ENCODE measurements at places on chromosomes 1 and 21.

- no peak for DNase-seq
These were observed 19.7 kb downstream of the PTTG1IP start for GRCh38 chr21:44853601-44854390.

GRCh38 chr1:46423574-46424240 lies 29.6 kb downstream of the FAAH start:
- DNase-seq = no peak

DNA sequence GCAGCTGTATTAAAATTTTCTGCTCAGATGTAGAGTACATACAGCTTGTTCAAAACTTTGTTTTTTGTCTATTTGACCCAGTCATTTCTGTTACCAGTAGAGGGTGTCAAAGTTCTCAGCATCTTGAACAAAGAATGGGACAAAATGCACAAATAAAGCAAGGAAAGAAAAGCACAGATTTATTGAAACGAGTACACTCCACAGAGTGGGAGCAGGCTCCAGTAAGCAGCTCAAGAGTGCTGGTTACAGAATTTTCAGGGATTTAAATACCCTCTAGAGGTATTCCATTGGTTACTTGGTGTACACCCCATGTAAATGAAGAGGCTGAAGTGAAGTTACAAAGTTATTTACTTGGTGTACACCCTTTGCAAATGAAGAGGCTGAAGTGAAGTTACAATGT lies 8.9 kb upstream of the PRMT6 start:
- DNase-seq = no peak

- DNase-seq = no peak
These were observed 113.5 kb upstream of the COL6A1 start for GRCh38 chr21:45868086-45868485.

- no peak for DNase-seq
These were observed 130.9 kb downstream of the FOXD2 start for GRCh38 chr1:47568763-47569162.

DNA sequence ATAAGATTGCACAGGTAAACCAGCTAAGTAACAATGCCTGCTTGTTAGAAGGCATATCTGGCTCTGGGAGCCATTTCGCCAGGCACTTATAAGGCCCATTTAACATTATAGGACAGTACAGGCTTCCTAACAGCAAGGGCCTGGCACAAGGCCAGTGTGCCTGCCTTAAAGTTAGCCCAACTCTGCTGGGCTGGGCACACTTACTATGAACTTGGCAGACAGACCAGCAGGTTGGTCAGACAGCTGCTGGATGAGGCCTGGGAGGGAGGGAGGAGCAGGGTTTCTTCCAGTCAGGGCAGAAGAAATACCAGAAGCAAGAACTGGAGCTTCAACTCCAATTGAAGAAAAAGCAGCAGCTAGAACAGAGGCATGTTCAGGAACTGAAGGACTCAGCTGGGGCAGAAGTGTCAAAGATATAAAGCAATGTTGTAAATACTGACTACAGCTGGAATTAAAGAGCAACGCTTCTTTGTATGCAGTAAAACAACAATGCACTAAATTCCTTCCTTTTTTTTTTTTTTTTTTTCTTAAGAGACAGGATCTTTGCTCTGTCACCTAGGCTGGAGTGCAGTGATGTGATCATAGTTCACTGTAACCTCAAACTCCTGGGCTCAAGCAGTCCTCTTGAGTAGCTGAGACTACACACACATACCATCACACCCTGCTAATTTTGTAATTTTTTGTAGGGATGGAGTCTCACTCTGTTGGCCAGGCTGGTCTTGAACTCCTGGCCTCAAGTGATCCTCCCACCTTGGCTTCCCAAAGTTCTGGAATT lies 4.9 kb downstream of the CACHD1 start:
- no peak for DNase-seq
